Astrocyte (in vitro differentiated cells and primary cell): ENCODE measurements at places on chromosomes 7 and 10. TPM values are rescaled to one million over a fixed set of nuclear protein-coding genes. Genes with fewer than 3 reads are reported as not detected.

DNA sequence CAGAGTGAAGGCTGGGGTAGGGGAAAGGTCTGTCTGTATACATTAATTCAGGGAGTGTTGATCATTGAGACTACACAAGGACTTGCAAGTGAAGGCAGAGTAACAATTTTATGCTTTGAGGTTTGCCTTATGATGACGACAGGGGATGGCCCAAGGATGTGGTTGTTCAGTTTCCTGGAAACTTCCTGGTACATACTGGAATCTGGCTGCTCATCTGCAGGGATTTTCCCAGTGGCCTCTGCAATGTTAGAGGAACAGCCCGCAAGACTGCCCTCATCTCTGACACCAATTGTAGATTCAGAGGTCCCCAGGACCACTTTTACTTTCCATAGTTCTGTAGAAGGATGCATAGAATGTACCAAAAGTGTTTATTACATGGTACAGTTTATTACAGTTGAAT lies 189.6 kb downstream of the TMEM178B start:
- no peaks in the 10 kb centered on the region for H3K27me3 ChIP-seq
- H3K4me3 ChIP-seq, result no peak overlapping the region
- H3K4me1 ChIP-seq, result no peaks in the 10 kb centered on the region
- no peaks in the 10 kb centered on the region for H3K36me3 ChIP-seq
- H3K27ac ChIP-seq, result no peak overlapping the region
- DNase-seq, result no peak

- no peak for DNase-seq
- no peaks in the 10 kb centered on the region for H3K4me1 ChIP-seq
- peaks cover 22% of the 10 kb centered on the region for H3K27me3 ChIP-seq
- H3K4me3 ChIP-seq, result no peak overlapping the region
- no peaks in the 10 kb centered on the region for H3K36me3 ChIP-seq
- no peak overlapping the region for H3K27ac ChIP-seq
Measured at GRCh38 chr10:78794736-78795455, 273.9 kb upstream of the ZMIZ1 start.

The ZDHHC16 gene
- 51.1 and 53.5 TPM in 2 replicates for total RNA-seq

The LRMDA gene
- total RNA-seq, result 2.2 and 2.7 TPM in 2 replicates

GRCh38 chr10:32271617-32272016 lies 75.3 kb downstream of the EPC1 start:
- H3K36me3 ChIP-seq, result peaks cover 49% of the 10 kb centered on the region
- no peak overlapping the region for H3K27ac ChIP-seq
- H3K4me3 ChIP-seq, result no peak overlapping the region
- H3K4me1 ChIP-seq, result no peaks in the 10 kb centered on the region
- DNase-seq, result peak; percentile 48
- H3K27me3 ChIP-seq, result no peaks in the 10 kb centered on the region

- no peak overlapping the region for H3K4me3 ChIP-seq
- H3K36me3 ChIP-seq, result no peaks in the 10 kb centered on the region
- peak; percentile 82 for DNase-seq
- peak overlapping the region; percentile 97 for H3K27ac ChIP-seq
- H3K4me1 ChIP-seq, result peaks cover 37% of the 10 kb centered on the region
- H3K27me3 ChIP-seq, result no peaks in the 10 kb centered on the region
Measured at GRCh38 chr10:16966991-16967865, 150.0 kb upstream of the RSU1 start.

The UTF1 gene
- 0.18 TPM in 1 of 2 replicates, not detected in the other for total RNA-seq

GRCh38 chr7:106568680-106569499 lies 92.1 kb downstream of the CCDC71L start:
- no peaks in the 10 kb centered on the region for H3K36me3 ChIP-seq
- DNase-seq, result peak; percentile 52
- H3K27me3 ChIP-seq, result no peaks in the 10 kb centered on the region
- H3K4me1 ChIP-seq, result no peaks in the 10 kb centered on the region
- no peak overlapping the region for H3K4me3 ChIP-seq

The CYP3A5 gene
- total RNA-seq, result 0.07 TPM in 1 of 2 replicates, not detected in the other

GRCh38 chr7:29926741-29927140 lies 62.9 kb downstream of the SCRN1 start:
- DNase-seq, result no peak
- H3K36me3 ChIP-seq, result peaks cover 32% of the 10 kb centered on the region
- H3K27me3 ChIP-seq, result no peaks in the 10 kb centered on the region
- no peak overlapping the region for H3K27ac ChIP-seq
- H3K4me3 ChIP-seq, result no peak overlapping the region

DNA sequence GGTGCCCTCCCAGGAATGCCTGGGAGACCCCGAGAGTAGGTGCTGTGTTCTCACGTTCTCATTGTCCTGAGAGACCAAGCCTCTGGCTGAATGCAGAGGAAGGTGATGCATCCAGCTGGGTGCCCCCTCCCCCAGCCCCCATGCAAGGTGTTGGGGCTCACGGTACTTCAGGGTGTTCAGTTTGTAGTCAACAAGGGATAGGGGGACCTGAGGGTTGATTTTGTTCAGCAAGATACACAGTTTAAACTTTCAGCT lies 60.4 kb upstream of the DUSP5 start:
- H3K4me3 ChIP-seq, result no peak overlapping the region
- H3K4me1 ChIP-seq, result peaks cover 4% of the 10 kb centered on the region
- H3K36me3 ChIP-seq, result no peaks in the 10 kb centered on the region
- DNase-seq, result no peak
- no peaks in the 10 kb centered on the region for H3K27me3 ChIP-seq

DNA sequence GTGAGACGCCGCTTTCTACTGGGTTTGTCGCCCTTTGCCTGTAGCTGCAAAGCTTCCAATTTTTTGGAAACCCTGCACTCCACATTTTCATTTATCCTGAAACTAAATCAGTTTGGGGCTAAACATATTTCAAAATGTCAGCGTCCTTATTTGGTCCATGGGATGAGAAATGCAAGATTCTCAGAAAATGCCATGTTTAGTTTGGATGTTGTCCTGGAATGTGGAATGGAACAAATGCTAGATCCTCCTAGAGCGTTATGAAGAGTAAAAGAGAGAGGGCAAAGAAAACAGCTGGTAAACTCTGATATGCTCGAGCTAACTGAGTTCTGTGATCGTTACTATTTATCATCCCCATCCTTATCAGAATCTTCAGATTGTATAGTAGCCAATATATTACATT lies 236.9 kb downstream of the KLF6 start:
- peaks cover 9% of the 10 kb centered on the region for H3K4me1 ChIP-seq
- no peak overlapping the region for H3K4me3 ChIP-seq
- H3K27ac ChIP-seq, result no peak overlapping the region
- H3K27me3 ChIP-seq, result no peaks in the 10 kb centered on the region

- no peak overlapping the region for H3K27ac ChIP-seq
- H3K4me1 ChIP-seq, result no peaks in the 10 kb centered on the region
- no peaks in the 10 kb centered on the region for H3K27me3 ChIP-seq
- no peak for DNase-seq
- no peaks in the 10 kb centered on the region for H3K36me3 ChIP-seq
- H3K4me3 ChIP-seq, result no peak overlapping the region
Measured at GRCh38 chr7:91114232-91114631, 150.0 kb upstream of the FZD1 start.

The GOLGA7B gene
- total RNA-seq, result 0.16 TPM in 1 of 2 replicates, not detected in the other

The MRPS33 gene
- total RNA-seq, result 52.1 and 53.8 TPM in 2 replicates
